ENCODE measurements at places on chromosomes 1 and 21.

GRCh38 chr1:183812128-183812527 lies 7.2 kb downstream of the RGL1 start:
- no peaks in the 10 kb centered on the region for H3K4me1 ChIP-seq
- H3K27me3 ChIP-seq = no peaks in the 10 kb centered on the region
- H3K27ac ChIP-seq = no peak overlapping the region
- no peaks in the 10 kb centered on the region for H3K36me3 ChIP-seq
- H3K4me3 ChIP-seq = no peak overlapping the region
- no peak for DNase-seq

DNA sequence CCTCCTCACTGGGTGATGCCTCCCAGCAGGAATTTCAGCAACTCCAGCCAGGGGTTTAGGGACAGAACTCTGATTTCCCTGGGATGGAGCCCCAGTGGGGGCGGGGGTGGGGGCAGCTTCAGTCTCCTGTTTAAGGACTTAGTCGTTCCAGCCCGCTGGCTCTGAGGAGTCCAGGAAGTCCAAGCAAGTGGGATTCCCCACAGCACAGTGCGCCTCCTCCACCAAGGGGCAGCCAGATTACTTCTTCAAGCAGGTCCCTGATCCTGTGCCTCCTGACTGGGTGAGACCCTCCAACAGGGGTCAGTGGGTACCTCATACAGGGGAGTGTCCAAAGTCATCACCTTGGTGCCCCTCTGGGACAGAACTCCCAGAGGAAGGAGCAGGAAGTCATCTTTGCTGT lies 1438.4 kb upstream of the B3GALT2 start:
- no peak for DNase-seq
- H3K4me3 ChIP-seq = no peak overlapping the region
- no peaks in the 10 kb centered on the region for H3K4me1 ChIP-seq
- no peaks in the 10 kb centered on the region for H3K36me3 ChIP-seq
- H3K27ac ChIP-seq = no peak overlapping the region

- H3K27ac ChIP-seq = no peak overlapping the region
- no peaks in the 10 kb centered on the region for H3K36me3 ChIP-seq
- no peaks in the 10 kb centered on the region for H3K27me3 ChIP-seq
- H3K4me3 ChIP-seq = no peak overlapping the region
Measured at GRCh38 chr1:222909586-222909985, 94.7 kb downstream of the DISP1 start.

GRCh38 chr21:38664841-38665240 lies 140.9 kb upstream of the ETS2 start:
- DNase-seq = no peak
- no peaks in the 10 kb centered on the region for H3K36me3 ChIP-seq
- H3K27ac ChIP-seq = no peak overlapping the region
- peaks cover 5% of the 10 kb centered on the region for H3K4me1 ChIP-seq
- peaks cover 45% of the 10 kb centered on the region for H3K27me3 ChIP-seq

GRCh38 chr1:43531107-43531905 lies 623 bp downstream of the PTPRF start:
- peaks cover 2% of the 10 kb centered on the region for H3K36me3 ChIP-seq
- peaks cover 10% of the 10 kb centered on the region for H3K4me1 ChIP-seq
- H3K27ac ChIP-seq = no peak overlapping the region
- H3K4me3 ChIP-seq = peak overlapping the region; percentile 88
- no peak for DNase-seq
- peaks cover 51% of the 10 kb centered on the region for H3K27me3 ChIP-seq

- H3K36me3 ChIP-seq = no peaks in the 10 kb centered on the region
- H3K4me3 ChIP-seq = no peak overlapping the region
- DNase-seq = no peak
- H3K27ac ChIP-seq = no peak overlapping the region
- H3K27me3 ChIP-seq = no peaks in the 10 kb centered on the region
Measured at GRCh38 chr1:24373044-24373443, 40.5 kb downstream of the STPG1 start.

DNA sequence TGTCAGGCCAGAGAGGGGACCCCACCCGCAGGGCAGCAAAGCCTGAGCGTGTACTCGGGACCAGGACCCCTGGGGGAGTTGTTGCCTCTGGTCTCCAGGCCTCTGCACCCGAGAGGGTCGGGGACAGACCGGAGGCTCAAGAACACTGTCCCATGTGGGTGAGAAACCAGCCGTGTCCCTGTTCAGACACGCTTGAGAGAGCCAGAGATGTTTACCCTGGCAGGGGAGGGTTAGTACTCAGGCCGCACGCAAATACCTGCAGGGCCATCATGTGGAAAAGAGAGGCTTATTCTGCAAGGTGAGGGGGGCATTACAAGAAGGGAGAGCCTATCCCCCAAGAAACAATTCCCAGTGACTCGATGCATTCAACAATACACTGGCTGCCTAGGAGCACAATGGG lies 74.0 kb upstream of the ARHGEF16 start:
- no peaks in the 10 kb centered on the region for H3K27me3 ChIP-seq
- no peaks in the 10 kb centered on the region for H3K36me3 ChIP-seq
- H3K27ac ChIP-seq = no peak overlapping the region
- H3K4me1 ChIP-seq = no peaks in the 10 kb centered on the region

- DNase-seq = no peak
- no peaks in the 10 kb centered on the region for H3K36me3 ChIP-seq
- H3K27ac ChIP-seq = no peak overlapping the region
- H3K4me3 ChIP-seq = no peak overlapping the region
Measured at GRCh38 chr1:93034397-93034796, 44.7 kb upstream of the MTF2 start.

GRCh38 chr1:164228928-164229327 lies 330.1 kb upstream of the PBX1 start:
- no peaks in the 10 kb centered on the region for H3K4me1 ChIP-seq
- DNase-seq = no peak
- no peak overlapping the region for H3K27ac ChIP-seq
- no peak overlapping the region for H3K4me3 ChIP-seq
- no peaks in the 10 kb centered on the region for H3K36me3 ChIP-seq

GRCh38 chr21:33840771-33841170 lies 74.8 kb downstream of the ATP5PO start:
- no peak overlapping the region for H3K4me3 ChIP-seq
- H3K4me1 ChIP-seq = no peaks in the 10 kb centered on the region
- H3K27ac ChIP-seq = no peak overlapping the region
- no peak for DNase-seq
- H3K36me3 ChIP-seq = no peaks in the 10 kb centered on the region
- H3K27me3 ChIP-seq = no peaks in the 10 kb centered on the region

- no peak overlapping the region for H3K27ac ChIP-seq
- DNase-seq = no peak
- H3K36me3 ChIP-seq = no peaks in the 10 kb centered on the region
- no peak overlapping the region for H3K4me3 ChIP-seq
- no peaks in the 10 kb centered on the region for H3K4me1 ChIP-seq
Measured at GRCh38 chr1:223462047-223462630, 68.9 kb downstream of the CCDC185 start.

DNA sequence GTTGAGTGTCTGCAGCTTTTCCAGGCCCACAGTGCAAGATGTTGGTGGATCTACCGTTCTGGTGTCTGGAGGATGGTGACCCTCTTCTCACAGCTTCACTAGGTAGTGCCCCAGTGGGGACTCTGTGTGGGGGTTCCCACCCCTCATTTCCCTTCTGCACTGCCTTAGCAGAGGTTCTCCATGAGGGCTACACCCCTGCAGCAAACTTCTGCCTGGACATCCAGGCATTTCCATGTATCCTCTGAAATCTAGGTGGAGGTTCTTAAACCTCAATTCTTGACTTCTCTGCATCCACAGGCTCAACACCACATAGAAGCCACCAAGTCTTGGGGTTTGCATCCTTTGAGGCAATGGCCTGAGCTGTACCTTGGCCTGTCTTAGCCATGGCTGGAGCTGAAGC lies 14.3 kb upstream of the DNM3 start:
- H3K4me3 ChIP-seq = no peak overlapping the region
- H3K27ac ChIP-seq = no peak overlapping the region
- no peaks in the 10 kb centered on the region for H3K27me3 ChIP-seq
- no peak for DNase-seq
- no peaks in the 10 kb centered on the region for H3K4me1 ChIP-seq

DNA sequence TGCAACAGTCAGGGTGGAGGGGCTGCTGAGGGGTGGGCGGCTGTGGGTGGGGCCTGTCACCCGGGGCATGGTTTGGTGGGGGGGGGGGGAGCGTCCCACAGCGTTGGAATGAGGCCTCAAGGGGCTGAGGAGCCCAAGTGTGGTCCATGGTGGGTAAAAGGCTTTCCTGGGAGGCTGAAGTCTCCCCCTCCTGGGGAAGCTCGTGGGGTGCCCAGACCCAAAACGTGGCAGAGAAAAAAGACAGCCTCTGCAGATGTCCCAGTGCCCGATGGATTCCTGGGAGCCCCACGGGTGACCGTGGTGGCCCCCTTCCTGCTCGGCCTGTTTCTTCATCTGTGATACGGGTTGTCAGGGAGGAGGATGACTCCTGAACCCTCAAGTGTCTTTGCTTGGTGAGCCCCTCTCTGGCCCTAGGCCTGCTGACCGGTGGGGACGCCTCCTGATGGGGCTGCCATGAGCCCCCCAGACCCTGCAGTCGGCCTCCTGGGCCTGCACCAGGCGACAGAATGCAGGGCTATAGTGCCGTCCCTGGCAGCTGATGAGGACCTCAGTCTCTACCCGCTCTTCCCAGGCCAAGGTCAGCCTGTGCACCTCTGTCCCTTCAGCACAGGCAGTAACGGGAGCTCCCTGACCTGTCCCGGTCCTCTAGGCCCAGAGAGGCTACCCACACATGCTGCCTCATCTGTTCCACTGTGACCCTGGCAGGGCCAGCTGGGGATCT lies 1.1 kb downstream of the OBSCN start:
- H3K27me3 ChIP-seq = peaks cover 3% of the 10 kb centered on the region
- H3K4me1 ChIP-seq = no peaks in the 10 kb centered on the region
- no peaks in the 10 kb centered on the region for H3K36me3 ChIP-seq
- DNase-seq = no peak
- H3K27ac ChIP-seq = no peak overlapping the region
- H3K4me3 ChIP-seq = no peak overlapping the region

GRCh38 chr21:36209626-36210171 lies 53.1 kb downstream of the DOP1B start:
- H3K36me3 ChIP-seq = peaks cover 22% of the 10 kb centered on the region
- H3K4me1 ChIP-seq = peaks cover 18% of the 10 kb centered on the region
- H3K27ac ChIP-seq = peak overlapping the region; percentile 24
- H3K4me3 ChIP-seq = no peak overlapping the region

DNA sequence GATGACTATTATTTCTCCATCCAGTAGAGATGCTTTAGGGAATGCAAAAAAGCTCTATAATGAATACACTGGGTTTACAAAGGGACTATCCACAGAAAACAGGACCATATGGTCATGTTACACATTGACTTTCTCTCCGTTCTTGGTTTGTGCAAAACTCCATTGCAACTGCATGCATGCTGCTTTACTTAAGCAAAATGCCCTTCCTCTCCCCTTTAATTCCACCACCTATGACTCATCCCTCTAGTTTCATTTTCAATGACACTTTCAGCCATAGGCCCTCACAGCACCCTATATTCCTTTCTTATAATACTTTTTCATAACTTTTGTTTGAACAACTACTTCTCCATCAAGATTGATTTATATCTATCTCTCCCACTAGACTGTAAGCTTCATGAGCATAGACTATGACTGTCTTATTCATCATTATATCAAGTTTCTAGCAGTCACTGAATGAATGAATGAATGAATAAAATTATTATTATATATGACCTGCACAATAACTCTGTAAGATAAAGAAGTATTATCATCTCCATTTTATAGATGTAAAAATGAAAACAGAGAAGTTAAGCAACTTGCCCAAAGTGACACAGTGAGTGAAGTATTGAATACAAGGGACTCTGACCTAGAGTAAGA lies 248.9 kb downstream of the PLPP3 start:
- H3K4me3 ChIP-seq = no peak overlapping the region
- no peak overlapping the region for H3K27ac ChIP-seq
- peaks cover 7% of the 10 kb centered on the region for H3K4me1 ChIP-seq

GRCh38 chr1:59163268-59164092 lies 133.4 kb upstream of the FGGY start:
- no peaks in the 10 kb centered on the region for H3K4me1 ChIP-seq
- no peak for DNase-seq
- no peak overlapping the region for H3K27ac ChIP-seq
- H3K27me3 ChIP-seq = peaks cover 33% of the 10 kb centered on the region
- no peaks in the 10 kb centered on the region for H3K36me3 ChIP-seq

- no peak overlapping the region for H3K4me3 ChIP-seq
- peaks cover 8% of the 10 kb centered on the region for H3K36me3 ChIP-seq
- DNase-seq = no peak
- H3K27me3 ChIP-seq = no peaks in the 10 kb centered on the region
- no peak overlapping the region for H3K27ac ChIP-seq
- H3K4me1 ChIP-seq = peaks cover 65% of the 10 kb centered on the region
Measured at GRCh38 chr1:33094971-33095604, 14.1 kb downstream of the AZIN2 start.

DNA sequence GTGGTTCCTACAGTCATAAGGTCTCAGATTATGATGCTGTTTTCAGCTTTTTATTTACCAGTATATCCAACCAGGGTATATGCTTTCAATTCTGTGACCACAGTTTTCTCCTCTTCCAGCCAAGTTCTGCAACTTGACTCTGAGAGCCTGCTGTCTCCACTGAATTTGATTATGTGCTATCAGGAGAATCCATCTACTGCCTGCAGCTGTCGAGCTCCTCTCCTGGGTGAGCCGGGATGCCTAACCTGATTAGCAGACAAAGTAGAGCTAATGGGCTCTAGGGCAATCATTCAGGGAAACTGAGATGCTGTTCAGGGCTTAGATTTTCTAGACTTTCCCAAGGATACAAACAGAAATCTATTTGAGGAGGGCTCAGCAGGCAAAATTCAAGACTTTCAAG lies 271.5 kb upstream of the BEND5 start:
- no peak overlapping the region for H3K4me3 ChIP-seq
- H3K27ac ChIP-seq = no peak overlapping the region
- no peak for DNase-seq
- H3K36me3 ChIP-seq = no peaks in the 10 kb centered on the region
- no peaks in the 10 kb centered on the region for H3K27me3 ChIP-seq

DNA sequence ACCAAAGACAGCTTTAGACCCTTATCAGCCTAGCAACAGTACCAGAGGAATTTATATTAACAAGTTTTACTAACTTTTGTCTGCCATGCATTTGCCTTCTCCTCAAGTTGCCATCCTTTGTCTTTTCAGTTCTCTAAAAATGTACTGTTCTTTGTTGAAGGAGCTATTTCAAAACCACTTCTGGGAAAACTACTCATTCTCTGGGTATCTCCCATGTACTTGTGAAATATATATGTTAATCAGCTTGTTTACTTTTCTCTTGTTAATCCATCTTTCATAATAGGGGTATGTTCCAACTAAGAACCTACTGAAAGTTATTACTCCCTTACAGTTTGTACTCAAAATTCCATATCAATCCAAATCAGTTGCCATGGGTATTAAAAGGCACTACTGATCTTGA lies 16.3 kb downstream of the DPYD start:
- peaks cover 5% of the 10 kb centered on the region for H3K36me3 ChIP-seq
- no peak for DNase-seq
- H3K4me1 ChIP-seq = peaks cover 18% of the 10 kb centered on the region

GRCh38 chr1:224333309-224333926 lies 3.4 kb upstream of the NVL start:
- no peaks in the 10 kb centered on the region for H3K27me3 ChIP-seq
- peaks cover 7% of the 10 kb centered on the region for H3K36me3 ChIP-seq
- H3K4me1 ChIP-seq = peaks cover 33% of the 10 kb centered on the region
- H3K4me3 ChIP-seq = peak overlapping the region; percentile 68
